ENCODE measurements at places on chromosomes 1 and 21. TPM values are rescaled to one million over a fixed set of nuclear protein-coding genes. Genes with fewer than 3 reads are reported as not detected.

DNA sequence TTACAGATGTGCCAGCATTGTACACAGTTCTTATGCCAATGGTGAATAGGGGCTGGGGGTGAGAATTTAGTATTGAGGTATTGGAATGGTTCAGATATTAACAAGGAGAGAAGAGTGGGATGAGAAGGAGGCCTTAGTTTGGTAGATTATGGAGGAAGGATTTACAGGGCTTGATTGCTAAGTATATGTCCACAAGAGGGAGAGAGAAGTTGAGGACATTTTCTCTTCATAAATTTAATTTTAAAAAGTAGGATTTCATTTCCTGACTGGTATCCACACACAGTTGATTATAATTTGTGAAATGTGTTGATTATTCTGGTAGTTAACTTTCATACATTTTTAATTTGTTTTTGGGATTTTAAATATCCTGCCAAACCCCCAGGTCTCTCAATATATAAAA is 213.0 kb downstream of the ADGRL2 start:
- peaks cover 3% of the 10 kb centered on the region for H3K4me1 ChIP-seq
- H3K36me3 ChIP-seq: no peaks in the 10 kb centered on the region
- no peak overlapping the region for H3K27ac ChIP-seq
- DNase-seq: no peak

ZBTB17 gene
- 19.5 TPM for total RNA-seq

SLC5A9 gene
- not detected for total RNA-seq

OR2T35 gene
- not detected for total RNA-seq

DNA sequence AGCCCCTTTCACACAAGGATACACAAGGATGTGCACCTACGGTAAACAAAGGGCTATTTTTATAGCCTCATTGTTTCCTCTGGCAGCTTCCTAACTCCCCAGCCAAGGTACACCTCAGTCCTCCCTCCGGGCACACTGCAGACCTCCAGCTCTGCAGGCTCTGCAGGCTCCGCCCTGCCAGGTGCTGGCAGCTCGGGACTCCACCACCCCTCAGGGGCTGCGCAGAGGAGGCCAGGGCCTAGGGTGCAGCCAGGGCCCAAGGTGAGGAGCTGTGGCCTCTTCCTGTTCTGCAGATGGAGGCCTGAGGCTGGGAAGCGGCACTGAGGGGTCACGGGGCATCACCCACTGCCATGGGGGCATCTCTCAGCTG is 19.8 kb upstream of the CLSTN1 start:
- H3K4me1 ChIP-seq: peaks cover 19% of the 10 kb centered on the region
- DNase-seq: no peak
- H3K36me3 ChIP-seq: no peaks in the 10 kb centered on the region
- H3K4me3 ChIP-seq: no peak overlapping the region
- H3K27me3 ChIP-seq: no peaks in the 10 kb centered on the region

GRCh38 chr1:3779265-3779911 is 6.8 kb downstream of the SMIM1 start:
- no peak for DNase-seq
- H3K36me3 ChIP-seq: no peaks in the 10 kb centered on the region
- H3K4me3 ChIP-seq: no peak overlapping the region
- H3K4me1 ChIP-seq: peaks cover 11% of the 10 kb centered on the region

- no peak for DNase-seq
- H3K4me1 ChIP-seq: no peaks in the 10 kb centered on the region
- H3K27me3 ChIP-seq: no peaks in the 10 kb centered on the region
- H3K4me3 ChIP-seq: no peak overlapping the region
- H3K27ac ChIP-seq: no peak overlapping the region
- H3K36me3 ChIP-seq: no peaks in the 10 kb centered on the region
Observed at GRCh38 chr1:109762821-109763645, 690 bp downstream of the EPS8L3 start.

GRCh38 chr1:201491896-201492511 is 14.9 kb downstream of the CSRP1 start:
- no peak overlapping the region for H3K27ac ChIP-seq
- H3K4me1 ChIP-seq: peaks cover 19% of the 10 kb centered on the region
- no peak for DNase-seq
- H3K4me3 ChIP-seq: no peak overlapping the region

DNA sequence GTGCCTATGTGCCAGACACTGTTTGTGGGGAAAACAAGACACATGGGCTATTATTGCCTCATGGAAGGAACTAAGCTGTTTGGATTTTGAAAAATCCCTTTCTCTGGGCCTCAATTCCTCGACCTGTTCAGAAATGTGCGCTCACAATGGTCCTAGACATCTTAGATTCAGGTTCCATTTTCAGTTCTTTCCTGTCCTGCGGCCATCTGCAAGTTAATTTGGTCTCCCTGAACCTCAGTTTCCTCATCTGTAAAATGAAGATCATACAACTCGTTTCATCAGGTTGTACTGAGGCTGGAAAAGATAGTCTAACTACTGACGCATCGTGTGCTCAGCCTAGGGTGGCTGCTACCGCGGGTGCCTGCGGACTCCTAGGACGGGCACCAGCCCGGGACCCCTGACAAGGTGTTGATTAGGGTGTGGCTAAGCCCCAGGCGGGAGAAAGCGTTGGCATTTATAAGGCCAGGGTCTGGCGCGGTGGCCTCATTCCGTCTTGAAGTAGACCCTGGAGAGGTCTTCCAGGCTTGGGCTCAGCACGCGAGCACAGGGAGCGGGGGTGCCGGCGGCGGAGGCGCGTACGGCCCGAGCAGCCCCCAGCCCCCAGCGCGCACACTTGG is 493 bp upstream of the ELOA start:
- H3K36me3 ChIP-seq: no peaks in the 10 kb centered on the region
- peak overlapping the region; percentile 96 for H3K4me3 ChIP-seq
- H3K4me1 ChIP-seq: peaks cover 10% of the 10 kb centered on the region

CAMK2N1 gene
- total RNA-seq: 6.0 TPM

GRCh38 chr21:44800103-44800502 is 1.5 kb downstream of the UBE2G2 start:
- peak; percentile 52 for DNase-seq
- peak overlapping the region; percentile 90 for H3K4me3 ChIP-seq
- H3K27ac ChIP-seq: no peak overlapping the region
- H3K4me1 ChIP-seq: peaks cover 19% of the 10 kb centered on the region
- H3K36me3 ChIP-seq: peaks cover 10% of the 10 kb centered on the region

GRCh38 chr1:2874607-2875480 is 73.4 kb upstream of the TTC34 start:
- no peaks in the 10 kb centered on the region for H3K27me3 ChIP-seq
- no peak overlapping the region for H3K4me3 ChIP-seq
- H3K4me1 ChIP-seq: no peaks in the 10 kb centered on the region
- no peak for DNase-seq
- H3K36me3 ChIP-seq: no peaks in the 10 kb centered on the region

GRCh38 chr1:228687587-228687986 is 47.7 kb upstream of the RHOU start:
- H3K27me3 ChIP-seq: no peaks in the 10 kb centered on the region
- H3K36me3 ChIP-seq: no peaks in the 10 kb centered on the region
- DNase-seq: no peak
- H3K27ac ChIP-seq: no peak overlapping the region
- H3K4me1 ChIP-seq: no peaks in the 10 kb centered on the region
- no peak overlapping the region for H3K4me3 ChIP-seq

GRCh38 chr1:24996983-24997893 is 67.2 kb upstream of the RUNX3 start:
- no peaks in the 10 kb centered on the region for H3K4me1 ChIP-seq
- no peaks in the 10 kb centered on the region for H3K36me3 ChIP-seq
- DNase-seq: no peak
- no peaks in the 10 kb centered on the region for H3K27me3 ChIP-seq
- H3K27ac ChIP-seq: no peak overlapping the region
- no peak overlapping the region for H3K4me3 ChIP-seq

NMNAT2 gene
- total RNA-seq: 2.7 TPM

DNA sequence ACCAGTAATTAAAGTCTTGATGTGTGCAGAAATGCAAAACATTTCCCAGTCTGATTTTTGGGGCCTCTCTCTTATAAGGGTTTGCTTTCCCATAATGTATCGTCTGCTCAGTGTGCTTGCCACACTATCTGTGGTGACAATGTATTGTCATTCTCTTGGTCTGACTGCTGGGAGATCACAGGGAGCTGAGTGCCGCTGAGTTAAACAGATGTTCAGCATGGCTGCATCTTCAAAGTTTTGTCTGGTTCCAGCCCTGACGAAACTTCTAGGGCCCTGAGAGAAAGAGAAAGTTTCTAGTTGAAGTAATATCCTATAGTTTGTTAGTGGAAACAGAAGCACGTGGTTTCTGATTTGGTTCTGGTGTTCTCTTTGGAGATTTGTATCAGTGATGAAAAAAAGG is 42.6 kb downstream of the DNM3 start:
- H3K27ac ChIP-seq: no peak overlapping the region
- DNase-seq: no peak
- H3K4me3 ChIP-seq: no peak overlapping the region
- H3K27me3 ChIP-seq: no peaks in the 10 kb centered on the region
- no peaks in the 10 kb centered on the region for H3K4me1 ChIP-seq
- H3K36me3 ChIP-seq: peaks cover 5% of the 10 kb centered on the region

GRCh38 chr1:240906477-240906876 is 294.5 kb upstream of the GREM2 start:
- H3K36me3 ChIP-seq: no peaks in the 10 kb centered on the region
- peaks cover 2% of the 10 kb centered on the region for H3K4me1 ChIP-seq
- no peak overlapping the region for H3K4me3 ChIP-seq
- no peak overlapping the region for H3K27ac ChIP-seq
- DNase-seq: no peak
- no peaks in the 10 kb centered on the region for H3K27me3 ChIP-seq

DNA sequence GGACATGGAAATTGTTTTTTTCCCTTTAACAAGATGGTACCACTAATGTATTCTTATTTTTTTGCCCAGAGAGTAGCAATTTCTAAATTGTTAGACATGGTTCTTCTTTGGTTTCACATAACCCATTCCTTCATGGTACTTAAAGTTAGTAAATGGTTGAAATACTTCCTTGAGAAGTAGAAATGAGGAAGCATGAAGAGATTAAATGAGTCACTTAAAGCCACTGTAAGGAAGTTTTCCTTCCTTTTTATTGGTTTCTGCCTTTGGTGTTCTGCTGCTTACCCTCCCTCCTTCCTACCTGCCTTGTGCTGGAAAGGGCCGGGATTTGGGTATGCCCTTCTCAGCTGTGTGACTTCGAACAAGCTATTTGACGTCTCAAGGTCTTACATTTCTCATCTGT is 101.0 kb downstream of the KIF26B start:
- no peaks in the 10 kb centered on the region for H3K36me3 ChIP-seq
- no peak overlapping the region for H3K27ac ChIP-seq
- no peaks in the 10 kb centered on the region for H3K27me3 ChIP-seq
- no peak for DNase-seq
- peaks cover 12% of the 10 kb centered on the region for H3K4me1 ChIP-seq

DNA sequence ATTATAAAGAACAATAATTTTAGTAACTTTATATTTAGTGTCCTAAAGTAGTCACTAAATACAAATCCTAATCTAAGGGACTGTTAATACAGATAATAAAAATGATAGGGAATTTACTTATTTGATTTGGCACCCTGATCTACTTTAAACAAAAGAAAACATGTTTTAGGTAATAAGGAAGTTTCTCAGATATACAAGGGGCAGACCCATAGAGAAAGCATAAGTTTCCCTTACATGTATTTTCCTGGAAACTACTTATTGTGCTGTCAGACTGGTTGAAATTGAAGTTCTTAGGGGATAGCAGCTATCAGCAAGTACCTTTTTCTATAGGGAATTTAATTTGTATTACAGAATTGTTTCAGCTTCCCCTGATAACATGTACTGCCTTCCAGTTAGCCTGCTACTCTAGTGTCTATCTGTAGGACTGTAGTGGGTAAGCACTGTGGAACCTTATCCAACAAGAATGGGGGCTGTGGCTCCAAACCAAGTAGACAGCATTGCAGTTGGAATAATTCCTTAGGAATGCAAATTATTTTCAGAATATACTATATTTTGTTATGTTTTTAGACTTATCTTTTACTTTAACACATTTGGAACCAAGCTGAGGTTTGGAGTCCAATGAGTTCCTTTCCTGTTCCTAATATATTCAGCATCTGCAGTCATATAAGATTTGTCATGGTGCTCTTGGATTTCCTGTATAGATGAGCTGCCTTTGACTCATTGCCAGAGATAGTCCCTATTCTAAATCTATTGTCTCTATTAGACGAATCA is 14.7 kb downstream of the MSH4 start:
- H3K4me1 ChIP-seq: no peaks in the 10 kb centered on the region
- no peaks in the 10 kb centered on the region for H3K27me3 ChIP-seq
- no peak overlapping the region for H3K4me3 ChIP-seq

DNA sequence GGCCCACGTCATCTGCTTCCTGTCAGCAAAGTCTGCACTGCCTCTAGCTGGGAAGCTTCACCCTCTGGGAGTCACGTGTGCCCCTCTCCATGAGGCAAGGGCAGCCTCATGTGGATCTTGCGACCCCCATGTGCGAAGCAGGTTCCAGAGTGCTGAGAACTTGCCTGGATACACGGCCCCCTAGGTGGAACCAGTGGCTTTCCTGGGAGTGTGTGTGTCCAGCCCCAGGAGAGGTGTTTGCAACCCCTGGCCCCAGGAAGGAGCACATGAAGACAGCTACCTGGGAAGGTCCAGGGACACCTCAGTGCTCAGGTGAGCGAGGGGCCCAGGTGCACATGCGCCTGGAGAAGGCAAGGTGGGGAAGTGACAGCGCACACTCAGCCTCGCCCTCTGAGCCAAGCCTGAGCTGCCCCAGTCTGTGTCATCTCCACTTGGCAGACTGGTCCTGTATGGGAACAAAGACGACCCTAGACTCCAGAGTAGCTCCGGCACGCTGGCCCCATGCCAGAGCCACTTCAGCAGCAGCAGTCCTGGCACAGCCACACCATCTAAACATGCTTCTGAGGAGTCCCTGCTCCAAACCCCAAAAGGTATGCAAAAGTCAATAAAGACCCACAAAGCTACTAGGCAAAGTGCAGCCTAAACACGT is 8.9 kb downstream of the LSS start:
- H3K27me3 ChIP-seq: no peaks in the 10 kb centered on the region
- no peak for DNase-seq
- no peaks in the 10 kb centered on the region for H3K4me1 ChIP-seq
- H3K36me3 ChIP-seq: no peaks in the 10 kb centered on the region
- H3K27ac ChIP-seq: no peak overlapping the region

DNA sequence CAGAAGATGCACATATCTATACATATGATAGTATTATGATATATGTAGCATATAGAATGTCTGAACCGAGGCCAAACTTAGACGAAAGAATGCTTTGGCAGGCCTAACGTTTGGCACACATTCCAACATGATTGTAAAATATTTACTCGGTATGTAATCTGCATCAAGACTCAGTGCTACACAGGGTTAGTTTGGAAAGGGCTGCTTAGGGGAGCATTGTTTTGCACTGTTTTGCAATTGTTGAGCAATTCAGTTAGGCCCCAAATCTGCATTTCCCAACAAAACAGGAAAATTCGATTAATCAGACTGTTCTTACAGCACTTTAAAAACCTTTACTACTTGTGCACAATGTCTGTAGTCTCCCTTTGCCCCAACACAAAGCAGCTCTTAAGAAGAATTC is 216.0 kb upstream of the NEGR1 start:
- DNase-seq: no peak
- no peak overlapping the region for H3K4me3 ChIP-seq
- no peak overlapping the region for H3K27ac ChIP-seq
- no peaks in the 10 kb centered on the region for H3K36me3 ChIP-seq
- H3K4me1 ChIP-seq: no peaks in the 10 kb centered on the region

MFAP2 gene
- total RNA-seq: 160 TPM

- peaks cover 4% of the 10 kb centered on the region for H3K4me1 ChIP-seq
- H3K27me3 ChIP-seq: no peaks in the 10 kb centered on the region
- H3K36me3 ChIP-seq: no peaks in the 10 kb centered on the region
- H3K4me3 ChIP-seq: no peak overlapping the region
- H3K27ac ChIP-seq: no peak overlapping the region
Observed at GRCh38 chr1:8059161-8059622, 33.1 kb upstream of the ERRFI1 start.

GRCh38 chr1:210299501-210299900 is 29.2 kb upstream of the HHAT start:
- no peak for DNase-seq
- no peaks in the 10 kb centered on the region for H3K27me3 ChIP-seq
- H3K36me3 ChIP-seq: no peaks in the 10 kb centered on the region
- H3K4me3 ChIP-seq: no peak overlapping the region
- H3K27ac ChIP-seq: no peak overlapping the region

DNASE2B gene
- not detected for total RNA-seq

Data from neural progenitor cell (in vitro differentiated cells).